Activated naive CD4-positive, alpha-beta T cell treated with anti-CD3 and anti-CD28 coated beads for 36 hours (primary cell): ENCODE measurements at places on chromosomes 7 and 10. TPM values are rescaled to one million over a fixed set of nuclear protein-coding genes. Genes with fewer than 3 reads are reported as not detected.

GPR85 gene
- total RNA-seq: not detected

DNA sequence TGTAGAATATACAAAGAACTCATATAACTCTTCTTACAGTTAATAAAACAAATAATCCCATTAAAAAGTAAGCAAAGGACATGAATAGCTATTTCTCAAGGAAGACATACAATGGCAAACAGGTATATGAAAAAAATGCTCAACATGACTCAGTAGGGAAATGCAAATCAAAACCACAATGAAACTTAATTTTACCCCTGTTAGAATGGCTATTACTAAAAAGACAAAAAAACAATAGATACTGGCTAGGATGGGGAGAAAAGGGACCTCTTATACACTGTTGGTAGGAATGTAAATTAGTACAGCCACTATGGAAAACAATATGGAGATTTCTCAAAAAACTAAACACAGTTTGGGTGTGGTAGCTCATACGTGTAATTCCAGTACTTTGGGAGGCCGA lies 37.8 kb downstream of the HERPUD2 start:
- no peak for DNase-seq

DNA sequence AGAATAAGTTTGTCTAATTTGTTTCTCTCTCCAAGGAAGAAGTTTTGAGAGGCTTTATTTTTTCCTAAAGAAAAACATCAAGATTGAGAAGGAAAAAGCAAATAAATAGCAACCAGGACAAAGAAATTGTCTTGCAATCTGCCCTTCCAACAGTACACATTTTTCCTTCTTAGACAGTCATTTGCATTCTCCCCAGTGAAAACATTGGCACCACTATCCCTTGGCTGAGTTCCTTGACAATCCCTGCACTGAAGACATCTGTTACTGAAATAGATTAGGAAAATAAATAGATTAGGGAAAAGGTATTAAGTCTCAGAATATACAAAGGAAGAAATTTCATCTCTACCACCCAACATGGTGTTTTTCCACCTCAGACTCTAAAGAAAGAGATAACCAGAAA lies 12.2 kb upstream of the TMEM243 start:
- no peak for DNase-seq

DNA sequence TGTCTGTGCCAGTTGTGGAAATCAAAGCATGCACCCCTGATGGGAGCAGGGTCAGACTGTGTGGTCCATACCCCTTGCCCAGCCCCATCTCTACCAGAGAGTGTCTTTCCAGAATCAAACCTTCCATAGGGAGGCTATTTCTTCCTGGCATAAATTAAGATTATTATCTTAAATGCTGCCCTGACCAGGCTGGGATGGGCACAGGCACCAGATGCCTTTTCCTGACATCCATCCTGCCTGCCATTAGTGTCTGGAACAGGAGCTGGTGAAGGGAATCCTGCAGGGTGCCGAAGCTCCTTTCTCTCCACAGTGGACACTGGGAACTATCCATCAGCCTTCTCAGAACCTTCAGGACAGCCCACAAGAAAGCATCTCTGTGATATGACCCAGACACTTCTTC lies 296.3 kb downstream of the GRID1 start:
- no peak for DNase-seq

SFMBT2 gene
- 21.5 TPM for total RNA-seq

FKBP6 gene
- not detected for total RNA-seq

GRCh38 chr7:85711894-85712293 lies 525.0 kb upstream of the SEMA3D start:
- DNase-seq: no peak

GRCh38 chr10:124725171-124725631 lies 19.0 kb downstream of the FAM53B start:
- no peak for DNase-seq

ITIH2 gene
- not detected for total RNA-seq

GRCh38 chr10:89236226-89236797 lies 15.3 kb downstream of the LIPA start:
- DNase-seq: no peak

DNA sequence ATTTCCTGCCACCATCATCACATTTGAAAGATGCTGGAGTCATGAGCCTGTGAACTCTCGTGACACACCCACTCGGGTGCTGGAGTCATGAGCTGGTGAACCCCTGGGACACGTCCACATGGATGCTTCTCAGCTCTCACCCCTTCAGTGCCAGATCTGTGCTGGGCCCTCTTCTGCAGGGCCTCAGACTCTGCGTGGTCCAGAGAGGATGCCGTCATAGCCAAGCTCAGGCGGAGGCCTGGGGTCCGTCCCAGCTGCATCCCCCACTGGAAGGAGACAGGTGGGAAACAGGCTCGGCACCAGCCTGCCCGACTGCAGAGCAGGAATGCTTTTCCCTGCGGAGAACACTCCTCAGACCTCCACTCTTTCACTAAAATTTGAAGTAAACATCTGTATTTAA lies 156.5 kb upstream of the PPP2R2D start:
- DNase-seq: no peak

DNA sequence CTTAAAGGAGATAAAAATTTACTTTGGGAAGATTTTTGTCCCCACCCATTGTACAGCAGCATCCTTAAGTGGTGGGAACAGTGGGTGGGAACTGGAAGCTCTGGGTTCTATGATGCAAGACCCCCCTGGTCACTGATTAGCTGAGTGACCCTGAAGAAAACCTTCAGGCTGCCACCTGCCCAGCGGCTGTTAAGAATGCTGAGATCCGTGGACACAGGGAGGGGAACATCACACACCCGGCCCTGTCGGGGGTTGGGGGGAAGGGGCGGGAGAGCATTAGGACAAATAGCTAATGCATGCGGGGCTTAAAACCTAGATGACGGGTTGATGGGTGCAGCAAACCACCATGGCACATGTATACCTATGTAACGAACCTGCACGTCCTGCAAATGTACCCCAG lies 14.5 kb downstream of the CARD11 start:
- DNase-seq: no peak

- peak; percentile 60 for DNase-seq
Measured at GRCh38 chr10:11344550-11344949, 266.9 kb downstream of the USP6NL start.

GRCh38 chr7:90432752-90433151 lies 29.5 kb downstream of the CLDN12 start:
- no peak for DNase-seq

CYP2C19 gene
- total RNA-seq: 0.22 TPM

- no peak for DNase-seq
Measured at GRCh38 chr7:45865594-45866410, 7.1 kb downstream of the CCDC201 start.

SAMD9L gene
- total RNA-seq: 7.3 TPM

- no peak for DNase-seq
Measured at GRCh38 chr7:141027043-141027442, 12.3 kb upstream of the MRPS33 start.
